ENCODE measurements at places on chromosomes 2 and 18.

DNA sequence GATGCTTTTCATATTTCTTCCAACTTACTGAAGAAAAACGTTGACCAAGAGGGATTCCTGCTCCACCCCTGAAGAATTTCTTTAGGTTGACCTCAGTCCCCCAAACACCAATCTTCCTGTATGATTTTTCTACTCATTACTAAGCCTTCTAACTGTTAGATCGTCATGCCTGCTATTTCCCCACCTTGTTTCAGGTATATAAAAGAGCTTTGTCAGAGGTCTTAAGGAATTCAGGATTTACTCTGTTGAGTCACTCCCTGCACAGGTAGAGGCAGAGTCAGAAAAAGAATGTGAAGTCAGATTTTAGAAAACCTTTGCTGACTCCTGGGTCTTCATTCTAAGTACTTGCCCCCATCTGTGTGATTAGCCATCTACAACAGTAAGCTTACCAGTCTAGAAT, 83.8 kb upstream of the NOSTRIN start:
- no peak for DNase-seq

DNA sequence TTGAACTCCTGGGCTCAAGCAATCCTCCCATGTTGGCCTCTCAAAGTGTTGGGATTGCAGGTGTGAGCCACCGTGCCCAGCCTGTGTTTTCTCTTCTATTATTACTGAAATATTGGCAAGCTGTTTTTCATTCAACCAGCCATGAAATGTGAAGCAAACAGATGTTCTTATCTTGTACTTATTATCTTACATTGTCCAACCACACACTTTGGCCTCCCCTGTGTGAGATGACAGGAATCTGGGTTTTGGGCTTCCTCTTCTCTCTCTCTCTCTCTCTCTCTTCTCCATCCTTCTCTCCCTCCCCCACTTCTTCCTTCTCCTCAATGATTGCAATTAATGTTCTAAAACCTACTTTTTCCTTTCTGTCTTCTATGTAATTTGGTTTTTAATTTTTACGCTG, 33.1 kb downstream of the RAMP1 start:
- DNase-seq: no peak

DNA sequence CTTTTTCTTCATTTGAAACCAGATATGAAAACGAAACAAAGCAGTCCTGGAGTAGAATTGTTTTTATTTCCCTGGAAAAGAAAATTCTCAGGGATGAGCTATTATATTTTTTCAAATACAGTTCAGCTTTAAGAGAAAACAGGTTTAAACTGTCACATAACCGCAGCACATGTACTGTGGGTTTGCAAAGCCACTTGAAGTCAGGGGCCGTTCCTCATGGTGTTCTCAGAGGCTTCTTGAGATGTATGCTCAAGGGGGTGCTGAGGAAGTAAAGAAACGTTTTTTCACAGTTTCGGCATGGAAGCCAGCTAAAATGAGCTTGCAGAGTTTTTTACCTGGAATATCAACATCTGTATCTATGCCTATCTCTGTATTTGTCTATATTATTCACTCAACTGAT, 225.3 kb downstream of the MC4R start:
- no peak for DNase-seq

GRCh38 chr2:128640845-128641360, 322.2 kb upstream of the HS6ST1 start:
- no peak for DNase-seq

DNA sequence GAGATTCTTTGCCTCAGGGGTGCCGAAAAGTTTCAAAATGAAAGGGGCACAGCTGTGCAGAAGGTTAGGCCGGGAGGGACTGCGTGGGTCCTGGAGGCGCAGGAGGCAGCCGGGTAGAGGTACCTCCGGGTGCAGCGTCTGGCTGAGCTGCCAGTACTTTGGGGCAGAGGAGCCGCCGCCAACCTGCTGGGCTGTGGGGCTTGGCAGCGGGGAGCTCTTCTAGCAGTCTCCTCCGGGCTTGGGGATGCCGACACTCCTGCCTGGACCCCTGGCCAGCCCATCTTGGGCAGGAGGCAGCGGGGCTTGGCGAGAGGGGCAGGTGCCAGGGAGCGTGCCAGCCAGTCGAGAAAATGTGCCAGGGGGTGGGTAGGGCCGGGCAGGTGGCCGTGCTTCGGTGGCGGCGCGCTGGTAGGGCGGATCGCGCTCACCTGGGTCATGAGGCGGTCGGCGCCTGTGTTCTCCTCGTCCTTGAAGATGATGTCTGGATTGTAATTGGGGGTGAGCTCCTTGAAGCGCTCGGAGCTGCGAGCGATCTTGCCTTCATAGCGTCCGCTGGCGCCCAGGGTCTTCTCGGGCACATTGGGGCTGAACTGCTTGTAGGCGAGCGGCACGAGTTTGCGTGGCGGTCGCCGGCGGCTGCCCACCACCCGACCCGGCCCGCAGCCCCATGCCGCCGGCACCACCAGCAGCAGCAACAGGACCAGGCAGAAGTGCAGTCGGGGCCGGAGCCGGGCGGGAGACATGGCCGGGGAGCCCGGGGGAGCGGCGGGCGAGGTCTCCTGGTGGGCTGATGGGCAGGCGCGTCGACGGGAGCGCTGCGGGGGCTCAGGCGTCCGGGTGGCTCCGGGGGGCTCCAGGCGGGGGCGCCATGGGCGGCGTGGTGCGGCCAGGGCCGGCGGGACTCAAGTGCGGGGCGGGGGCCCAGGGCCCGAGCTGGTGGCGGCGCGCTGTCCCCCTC, 717 bp downstream of the IHH start:
- DNase-seq: peak; percentile 10

DNA sequence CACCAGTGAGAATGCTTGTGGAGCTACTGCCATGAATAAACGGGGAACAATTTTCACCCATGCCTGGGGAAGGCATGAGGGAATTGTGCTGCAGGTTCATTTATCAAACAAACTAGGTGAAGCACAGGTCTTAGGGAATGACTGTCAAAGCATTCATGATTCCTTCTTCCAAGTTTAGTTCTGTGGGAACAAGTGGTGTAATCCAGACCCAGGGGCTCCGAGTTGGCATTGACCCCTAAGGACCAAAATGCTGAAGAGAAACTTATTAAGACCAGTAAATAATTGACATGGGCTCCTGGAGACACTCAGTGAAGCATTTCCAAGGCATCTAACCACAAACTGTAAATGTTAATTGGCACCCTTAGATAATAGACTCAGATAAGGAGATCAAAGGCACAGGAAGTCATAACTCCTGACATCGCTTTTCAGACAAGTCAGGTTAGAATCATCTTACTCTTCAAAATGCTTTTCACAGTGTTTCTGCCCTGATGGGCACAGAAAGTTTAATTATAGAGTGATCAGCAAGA, 96.9 kb downstream of the SPP2 start:
- no peak for DNase-seq

GRCh38 chr2:146158072-146158674, 1638.3 kb upstream of the ZEB2 start:
- DNase-seq: no peak

Data from COR-L47 (cell line).